ENCODE measurements at places on chromosomes 16 and 17. TPM values are rescaled to one million over a fixed set of nuclear protein-coding genes. Genes with fewer than 3 reads are reported as not detected.

PYDC1 gene
- polyA plus RNA-seq, result not detected

GRCh38 chr16:75908331-75909117 is 182.2 kb upstream of the CPHXL start:
- DNase-seq, result no peak

- no peak for DNase-seq
These were observed 1.9 kb downstream of the SLC13A2 start for GRCh38 chr17:28475151-28475900.

GPR179 gene
- 0.01 TPM for polyA plus RNA-seq

DNA sequence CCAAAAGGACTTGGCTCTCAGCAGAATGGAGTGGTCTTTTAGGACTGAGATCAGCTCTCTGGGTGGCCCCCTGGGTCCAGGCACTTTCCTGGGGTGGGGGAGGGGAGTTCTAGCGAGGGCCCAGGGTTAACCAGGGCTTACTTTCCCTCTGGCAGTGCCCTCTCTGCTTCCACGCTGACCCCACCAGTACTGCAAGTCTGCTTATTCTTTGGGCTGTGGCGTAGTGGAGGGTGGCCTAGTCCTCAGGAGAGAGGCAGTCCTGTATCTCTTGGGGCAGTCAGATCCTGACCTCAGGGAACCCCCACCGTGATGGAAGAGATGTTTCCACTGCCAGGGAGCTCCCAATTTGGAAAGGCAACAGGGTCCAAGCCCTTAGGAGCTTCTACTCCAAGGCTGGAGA is 79.4 kb downstream of the CCDC182 start:
- DNase-seq, result no peak

TAC4 gene
- not detected for polyA plus RNA-seq

- no peak for DNase-seq
These were observed 827.6 kb upstream of the CA10 start for GRCh38 chr17:52986056-52986662.

DNA sequence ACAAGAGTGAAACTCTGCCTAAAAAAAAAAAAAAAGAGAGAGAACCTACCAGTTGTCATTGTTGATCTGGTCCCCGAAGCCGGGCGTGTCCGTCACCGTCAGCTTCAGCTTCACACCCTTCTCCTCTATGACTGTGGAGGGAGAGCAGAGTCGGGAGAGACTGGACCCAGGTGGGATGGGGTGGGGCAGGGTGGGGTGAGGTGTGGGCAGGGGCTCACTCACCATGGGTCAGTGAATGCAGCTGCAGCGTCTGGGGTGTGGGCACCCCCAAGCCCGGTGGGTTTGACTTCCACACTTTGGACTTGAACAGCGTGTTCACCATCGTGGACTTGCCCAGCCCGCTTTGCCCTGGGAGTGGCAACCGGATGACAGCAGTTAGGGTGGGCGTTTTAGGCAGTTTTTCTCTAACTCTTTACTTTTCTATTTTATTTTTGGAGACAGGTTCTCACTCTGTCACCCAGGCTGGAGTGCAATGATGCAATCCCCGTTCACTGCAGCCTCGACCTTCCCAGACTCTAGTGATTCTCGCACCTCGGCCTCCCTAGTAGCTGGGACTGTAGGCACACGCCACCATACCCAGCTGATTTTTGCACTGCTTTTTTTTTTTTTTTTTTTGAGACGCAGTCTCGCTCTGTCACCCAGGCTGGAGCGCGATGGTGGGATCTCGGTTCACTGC is 2.2 kb downstream of the SEPTIN12 start:
- DNase-seq, result no peak

- DNase-seq, result no peak
These were observed 26.8 kb downstream of the SGSM2 start for GRCh38 chr17:2363851-2364762.

- no peak for DNase-seq
These were observed 20.3 kb downstream of the PIMREG start for GRCh38 chr17:6464446-6465041.

GRCh38 chr16:12573300-12573699 is 230.4 kb downstream of the CPPED1 start:
- DNase-seq, result no peak

HEATR9 gene
- polyA plus RNA-seq, result not detected

SLFN14 gene
- polyA plus RNA-seq, result not detected

RNF222 gene
- 0.46 TPM for polyA plus RNA-seq

GRCh38 chr17:41691031-41691777 is 2.5 kb downstream of the EIF1 start:
- no peak for DNase-seq

RAMP2 gene
- polyA plus RNA-seq, result 0.19 TPM

- no peak for DNase-seq
These were observed 61.9 kb downstream of the ARHGAP17 start for GRCh38 chr16:24953306-24953705.

DNA sequence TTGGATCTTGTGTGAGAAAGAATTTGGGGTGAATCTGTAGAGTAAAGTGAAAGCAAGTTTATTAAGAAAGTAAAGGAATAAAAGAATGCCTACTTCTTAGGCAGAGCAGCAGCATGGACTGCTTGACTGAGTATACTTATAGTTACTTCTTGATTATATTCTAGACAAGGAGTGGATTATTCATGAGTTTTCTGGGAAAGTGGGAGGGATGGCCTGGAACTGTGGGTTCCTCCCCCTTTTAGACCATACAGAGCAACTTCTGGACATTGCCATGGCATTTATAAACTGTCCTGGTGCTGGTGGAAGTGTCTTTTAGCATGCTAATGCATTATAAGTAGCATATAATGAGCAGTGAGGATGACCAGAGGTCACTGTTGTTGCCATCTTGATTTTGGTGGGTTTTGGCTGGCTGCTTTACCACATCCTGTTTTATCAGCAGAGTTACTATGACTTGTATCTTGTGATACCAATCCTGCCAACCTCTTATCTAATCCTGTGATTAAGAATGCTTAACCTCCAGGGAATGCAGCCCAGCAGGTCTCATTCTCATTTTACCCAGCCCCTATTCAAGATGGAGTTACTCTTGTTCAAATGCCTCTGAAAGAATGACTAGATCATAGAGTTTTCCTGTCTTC is 58.7 kb downstream of the HSD17B2 start:
- no peak for DNase-seq

HCRT gene
- polyA plus RNA-seq, result not detected

PRR35 gene
- not detected for polyA plus RNA-seq

DNA sequence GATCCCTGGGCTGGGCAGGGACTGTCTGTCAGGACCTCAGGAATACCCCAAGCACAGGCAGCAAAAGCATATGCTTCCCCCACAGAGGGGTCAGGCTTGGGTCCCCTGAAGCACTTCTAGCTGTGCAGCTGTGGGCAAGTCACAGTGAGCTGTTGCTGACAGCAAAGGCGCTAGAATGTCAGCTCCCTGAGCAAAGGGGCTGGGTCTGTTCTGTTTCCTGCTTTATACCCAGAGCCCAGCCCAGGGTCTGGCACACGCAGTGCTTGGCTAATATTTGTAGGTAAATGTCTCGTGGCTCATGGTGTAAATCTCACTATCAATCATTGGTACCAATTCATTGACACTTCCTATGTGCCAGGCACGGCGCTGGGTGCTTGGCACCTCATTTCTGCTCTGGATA is 16.6 kb upstream of the MPRIP start:
- no peak for DNase-seq

GRCh38 chr17:62870030-62870541 is 62.0 kb upstream of the MARCHF10 start:
- DNase-seq, result no peak

- no peak for DNase-seq
These were observed 1.8 kb upstream of the CD300C start for GRCh38 chr17:74547736-74548135.

DNA sequence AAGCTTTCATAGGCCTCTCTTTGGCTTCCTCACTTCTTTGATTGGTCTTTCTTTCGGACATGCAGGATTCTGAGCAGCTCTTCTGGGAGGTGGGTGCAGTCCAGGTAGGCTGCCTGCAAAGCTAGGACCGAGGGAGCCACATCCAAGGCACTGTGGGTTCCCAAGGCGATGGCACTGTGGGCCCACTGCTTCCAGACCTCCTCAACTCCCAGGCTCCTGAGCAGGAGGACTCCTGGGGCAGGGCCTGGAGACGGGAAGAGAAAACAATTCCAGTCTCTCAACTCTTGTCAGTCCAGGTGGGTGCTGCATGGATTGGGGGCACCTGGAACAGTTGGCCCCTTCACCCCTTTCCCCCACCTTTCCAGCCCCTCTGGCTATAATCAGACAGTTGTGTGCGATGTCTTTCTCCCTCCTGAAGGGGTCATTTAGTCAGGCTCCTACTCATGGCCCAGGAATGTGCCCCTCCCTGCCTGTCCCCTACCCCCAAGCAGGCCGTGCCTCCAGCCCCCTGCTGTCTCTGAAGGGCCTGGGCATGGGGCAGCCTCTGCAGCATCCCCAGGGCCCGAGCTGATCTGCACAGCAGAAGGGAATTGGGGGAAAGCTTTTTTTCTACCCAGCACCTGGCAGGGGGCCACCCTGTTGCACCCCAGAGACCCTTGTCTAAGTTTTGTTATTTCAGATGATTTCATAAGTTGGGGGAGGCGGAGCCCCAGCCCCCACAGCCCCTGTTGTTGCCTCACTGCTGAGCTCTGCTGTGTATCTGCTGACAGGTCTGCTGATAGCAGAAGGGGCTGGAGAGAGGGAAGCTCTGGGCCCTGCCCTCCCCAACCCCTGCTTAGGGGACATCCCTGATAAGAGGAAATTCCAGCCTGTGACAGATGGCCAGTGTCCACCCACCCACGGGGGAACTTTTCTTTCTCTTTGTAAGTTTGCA is 330.3 kb downstream of the SEC14L1 start:
- DNase-seq, result no peak

GRCh38 chr16:79202977-79203376 is 397.6 kb downstream of the MAF start:
- no peak for DNase-seq

DNA sequence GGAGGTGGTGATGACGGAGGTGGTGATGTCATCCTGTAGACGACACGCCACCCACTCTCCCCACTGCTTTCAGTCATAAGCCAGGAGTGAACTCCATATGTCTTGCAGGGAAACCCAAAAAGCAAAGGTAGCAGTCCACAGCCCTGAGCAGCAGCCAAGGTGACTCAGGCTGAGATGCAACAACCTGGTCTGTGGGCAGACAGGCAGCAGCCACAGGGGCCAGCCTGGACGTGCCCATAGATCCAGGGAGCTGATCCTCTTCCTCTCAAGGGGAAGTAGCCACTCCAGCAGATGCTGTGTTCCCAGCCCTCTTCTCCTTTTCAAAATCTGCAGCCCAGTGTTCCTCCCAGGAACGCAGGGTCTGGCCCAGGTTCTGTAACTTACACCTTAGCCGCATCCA is 17.3 kb upstream of the CIITA start:
- peak; percentile 59 for DNase-seq

DNA sequence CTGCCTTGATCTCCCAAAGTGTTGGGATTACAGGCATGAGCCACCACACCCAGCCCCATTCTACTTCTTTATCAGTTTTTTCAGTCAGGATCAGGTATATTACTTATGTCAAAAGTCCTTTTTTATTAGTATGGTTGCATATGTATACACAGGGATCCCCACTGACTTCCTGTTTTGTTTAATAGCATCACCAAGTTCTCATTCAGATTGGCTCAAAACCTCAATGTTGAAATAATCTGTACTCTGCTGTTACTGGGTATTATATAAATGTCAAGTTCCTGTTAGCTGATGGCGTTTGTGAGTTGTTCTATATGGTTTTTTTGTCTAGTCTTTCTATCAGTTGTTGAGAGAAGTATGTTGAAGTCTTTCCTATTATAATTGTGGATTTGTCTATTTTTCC is 168.5 kb downstream of the BCAS3 start:
- no peak for DNase-seq

DNA sequence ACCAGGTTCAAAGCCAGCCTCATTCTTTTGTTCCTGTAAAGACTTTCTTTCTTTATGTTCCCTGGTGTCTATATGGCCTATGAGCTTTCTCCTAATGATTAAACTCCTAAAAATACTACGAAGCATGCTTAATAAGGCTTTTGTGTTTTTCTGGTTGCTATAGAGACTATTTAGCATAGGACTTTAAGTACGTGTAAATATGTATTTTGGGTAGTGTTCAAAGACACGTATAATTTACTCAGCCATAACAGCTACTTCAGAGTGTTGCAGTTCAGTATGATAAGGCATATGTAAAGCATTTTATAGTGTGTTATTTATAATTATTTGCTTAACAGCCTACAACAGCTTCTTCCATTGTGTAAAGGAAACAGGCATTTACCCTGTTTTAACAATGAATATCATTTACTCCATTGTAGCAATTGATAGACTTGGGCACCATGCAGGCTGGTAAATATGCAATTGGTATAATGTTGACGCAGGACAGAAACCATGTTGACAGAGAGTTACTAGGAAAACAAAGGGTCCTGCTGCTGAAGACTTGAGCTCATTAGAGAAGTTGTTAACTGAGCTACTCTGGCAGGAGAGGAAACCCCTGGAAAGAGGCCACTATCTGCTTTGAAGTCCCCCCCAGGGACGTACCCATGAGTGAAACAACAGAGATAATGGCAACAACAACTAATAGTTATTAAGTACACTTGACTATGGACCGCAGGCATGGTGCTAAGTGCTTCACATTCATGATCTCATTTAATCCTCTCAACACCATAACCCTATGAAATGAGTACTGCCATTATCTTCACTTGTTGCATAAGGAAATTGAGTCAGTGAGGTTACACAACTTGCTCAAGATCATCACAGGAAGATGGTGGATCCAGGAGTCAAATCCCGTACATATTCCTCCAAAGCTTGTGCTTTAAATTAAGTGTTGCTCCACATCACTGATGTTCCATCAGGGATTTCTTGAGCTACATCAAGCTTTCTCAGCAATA is 342.2 kb upstream of the DYNLRB2 start:
- DNase-seq, result no peak

DNA sequence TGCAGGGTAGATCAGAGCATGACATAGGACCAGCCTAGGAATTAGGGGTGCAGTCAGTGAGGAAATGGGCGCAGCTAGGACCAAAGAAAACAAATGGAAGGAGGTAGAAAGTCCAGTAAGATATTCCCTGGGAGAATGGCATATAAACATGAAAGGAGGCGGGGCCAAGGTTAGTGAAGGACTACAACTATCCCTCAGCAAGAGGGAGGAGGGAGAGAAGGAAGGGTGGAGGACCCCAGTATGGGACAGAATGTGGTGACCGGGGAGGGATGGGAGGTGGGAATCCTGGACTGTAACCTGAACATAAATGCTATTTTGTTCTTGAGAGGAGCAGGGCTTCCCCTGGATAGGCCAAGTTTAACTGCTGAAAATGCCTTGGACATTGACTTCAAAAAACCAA is 22.8 kb downstream of the ITGB3 start:
- DNase-seq, result no peak

GRCh38 chr16:1983544-1984346 is at the start of gene GFER:
TSS of gene GFER (plus strand) at chr16:1984193. CDS start at chr16:1984219, 26 bp downstream.
- no peak for DNase-seq

PDILT gene
- polyA plus RNA-seq, result not detected

OTOP3 gene
- 0.03 TPM for polyA plus RNA-seq

PRSS22 gene
- 3.7 TPM for polyA plus RNA-seq

LUC7L gene
- 23.7 TPM for polyA plus RNA-seq

- DNase-seq, result no peak
These were observed 75.8 kb upstream of the MED13 start for GRCh38 chr17:62140836-62141235.

- DNase-seq, result no peak
These were observed 2.4 kb upstream of the USP36 start for GRCh38 chr17:78842881-78843565.

GRCh38 chr17:9166788-9167187 is 145.5 kb downstream of the NTN1 start:
- no peak for DNase-seq

CHD9 gene
- 18.5 TPM for polyA plus RNA-seq

All from keratinocyte (primary cell).